ENCODE measurements at places on chromosomes 6 and 20.

DNA sequence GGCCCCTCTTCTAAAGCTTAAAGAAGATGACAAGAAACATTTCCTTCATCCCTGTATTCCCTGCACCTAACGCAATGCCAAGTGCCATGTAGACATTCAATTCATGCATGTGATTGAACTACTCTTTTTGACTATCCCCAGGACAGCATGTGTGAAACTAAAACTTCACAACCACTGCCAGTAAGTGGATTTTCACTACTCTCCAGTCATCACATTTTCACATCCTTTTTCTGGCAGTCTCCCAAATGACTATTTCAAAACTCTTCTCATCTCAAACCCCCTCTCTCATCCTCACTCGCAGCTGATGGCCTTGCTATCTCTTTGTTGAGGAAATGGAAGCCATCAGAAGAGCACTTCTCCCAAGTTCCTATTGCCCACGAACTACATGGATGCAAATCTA, 122.6 kb downstream of the OPRM1 start:
- no peak for DNase-seq

GRCh38 chr6:159831373-159831679, 31.2 kb downstream of the PNLDC1 start:
- no peak for DNase-seq

GRCh38 chr6:4017058-4017739, 61.7 kb downstream of the FAM217A start:
- no peak for DNase-seq

- DNase-seq = no peak
These were observed 67.7 kb upstream of the CD93 start for GRCh38 chr20:23153696-23154341.

DNA sequence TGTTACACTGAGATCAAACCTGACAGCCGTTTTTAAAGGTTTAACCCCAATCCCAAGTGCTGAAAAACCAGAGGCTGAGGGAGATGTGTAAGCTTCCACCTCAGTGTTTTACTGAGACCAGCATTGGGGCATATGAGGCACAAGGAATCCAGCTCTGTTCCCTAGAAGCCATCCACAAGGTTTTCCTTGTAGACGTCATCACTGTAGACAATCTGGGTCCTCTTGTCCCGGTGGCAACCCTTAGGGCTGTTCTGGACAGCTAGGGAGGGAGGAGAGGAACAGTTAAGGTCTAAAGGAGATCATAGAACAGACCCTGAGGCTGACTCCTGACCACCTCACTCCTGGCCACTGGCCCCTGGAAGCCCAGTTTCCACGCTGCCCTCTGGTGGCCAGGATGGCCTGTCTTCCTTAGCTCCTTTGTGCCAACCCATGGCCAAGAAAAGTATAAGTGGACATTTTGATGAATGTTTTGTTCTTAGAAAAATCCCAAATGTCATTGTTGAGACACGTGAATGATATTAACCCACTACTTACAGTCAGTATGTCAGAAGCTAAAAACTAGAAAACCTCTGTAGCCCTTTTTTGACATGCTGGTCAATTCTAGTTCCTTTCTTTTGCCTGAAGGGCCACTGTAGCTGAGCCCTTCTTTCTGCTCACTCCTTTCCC, 6.4 kb downstream of the CFB start:
- DNase-seq = peak; percentile 34

GRCh38 chr6:139853302-139853992, 479.0 kb upstream of the CITED2 start:
- DNase-seq = no peak

GRCh38 chr6:105429676-105430075, 26.8 kb upstream of the PREP start:
- no peak for DNase-seq

DNA sequence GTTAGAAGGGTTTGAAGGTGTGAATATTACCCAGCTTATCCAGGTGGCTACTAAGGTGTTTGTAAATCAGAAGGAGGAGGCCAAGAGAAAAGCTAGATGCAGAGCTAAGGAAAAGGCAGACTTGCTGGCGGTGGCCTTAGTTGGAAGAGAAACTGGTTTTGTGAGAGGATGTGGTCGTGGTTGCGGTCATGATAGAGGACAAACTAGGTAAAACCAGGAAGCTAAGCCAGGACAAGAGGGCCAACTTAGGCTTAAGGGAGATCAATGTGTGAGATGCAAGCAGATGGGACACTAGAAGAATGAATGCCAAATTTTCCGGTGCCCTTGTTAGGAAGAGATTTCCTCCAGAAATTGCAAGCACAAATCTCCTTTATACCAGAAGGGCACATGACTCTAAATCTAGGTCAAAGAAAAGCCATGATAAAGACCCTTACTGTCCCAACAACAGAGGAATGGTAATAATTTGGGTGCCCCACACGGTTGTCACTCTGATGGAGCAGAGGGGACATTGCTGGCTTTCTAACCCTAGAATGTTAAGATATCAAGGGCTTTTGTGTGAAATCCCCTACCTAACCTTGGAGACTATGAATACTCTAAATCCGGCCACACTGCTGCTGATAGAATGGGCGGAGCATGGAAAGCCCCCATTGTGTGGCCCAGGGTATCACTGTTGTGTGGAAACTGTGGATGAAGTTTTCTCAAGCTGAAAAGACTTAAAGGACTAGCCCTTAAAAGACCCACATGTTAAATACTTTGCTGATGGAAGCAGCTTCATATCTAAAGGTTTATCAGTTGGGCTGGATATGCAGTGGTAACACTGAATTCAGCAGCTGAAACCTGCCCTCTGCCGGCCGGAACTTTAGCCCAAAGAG, 7.8 kb downstream of the IL22RA2 start:
- DNase-seq = no peak

GRCh38 chr20:53387983-53388675, 205.5 kb downstream of the ZNF217 start:
- DNase-seq = peak; percentile 11

DNA sequence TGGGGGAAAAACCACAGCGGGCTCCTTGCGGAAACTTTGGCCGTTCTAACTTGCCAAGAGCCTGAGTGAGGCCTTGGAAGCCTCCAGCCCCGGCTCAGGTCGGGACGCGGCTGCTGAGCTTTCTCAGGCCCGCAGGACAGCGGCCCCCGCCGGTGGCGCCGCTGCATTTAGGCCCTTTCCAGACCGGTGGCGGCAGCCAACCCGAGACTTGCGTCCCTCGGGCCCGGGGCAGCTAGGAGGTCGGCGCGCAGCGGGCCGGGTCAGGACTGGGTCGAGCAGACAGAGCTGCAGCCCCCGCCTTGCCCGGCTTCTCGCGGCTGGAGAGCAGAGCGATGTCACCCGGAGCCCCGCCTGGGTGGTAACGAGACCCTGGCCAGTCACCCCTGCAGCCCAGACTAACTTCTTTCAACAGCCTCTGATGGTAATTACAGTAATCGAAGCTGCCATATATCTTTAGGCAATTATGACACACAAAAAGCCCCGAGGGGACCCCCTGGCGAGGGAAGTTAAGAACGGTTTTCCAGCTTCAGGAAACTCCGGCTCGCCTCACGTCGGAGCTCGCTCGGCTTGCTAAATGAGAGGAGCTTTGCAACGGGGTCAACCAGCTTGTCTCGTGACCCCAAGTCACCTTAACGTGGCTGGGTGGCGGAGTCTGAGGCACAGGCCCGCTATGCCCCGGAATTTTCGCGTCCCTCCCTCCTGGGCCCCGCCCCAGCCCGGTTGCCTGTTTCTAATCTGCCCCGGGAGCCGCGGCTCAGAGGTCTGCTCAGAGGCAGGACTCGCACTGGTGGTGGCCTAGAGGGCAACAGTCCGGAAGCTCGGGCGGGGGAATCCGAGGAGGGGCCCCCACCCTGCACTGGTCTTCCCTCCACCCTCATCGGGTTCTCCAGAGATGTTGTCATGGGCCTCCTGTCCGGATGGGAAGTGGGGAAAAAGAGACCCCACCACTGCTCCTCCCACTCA, 3.0 kb downstream of the NR2E1 start:
- no peak for DNase-seq

- DNase-seq = no peak
These were observed 6.7 kb downstream of the PCK1 start for GRCh38 chr20:57567471-57568079.

DNA sequence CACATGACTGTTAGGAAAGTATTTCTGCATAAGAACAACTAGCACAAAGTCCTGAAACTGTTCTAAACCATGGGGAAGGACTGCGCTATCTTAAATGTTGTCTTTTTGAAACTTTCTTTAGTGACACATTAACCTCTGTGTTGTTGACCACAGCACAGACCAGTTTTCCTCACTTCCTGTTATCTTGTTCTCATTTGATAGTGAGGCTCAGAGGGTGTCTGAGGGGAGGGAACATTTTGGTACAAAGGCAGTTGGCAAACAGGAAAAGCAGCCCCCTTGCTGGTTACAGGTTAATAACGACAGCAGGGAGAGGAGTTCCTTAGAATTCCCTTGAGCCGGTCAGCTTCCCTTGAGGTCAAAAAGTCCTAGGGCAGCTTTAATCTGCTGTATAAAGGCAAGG, 143.5 kb upstream of the BMP2 start:
- DNase-seq = no peak

GRCh38 chr6:66082914-66083313, 375.9 kb upstream of the EYS start:
- no peak for DNase-seq

GRCh38 chr6:117448732-117449485, 23.2 kb upstream of the ROS1 start:
- DNase-seq = no peak

DNA sequence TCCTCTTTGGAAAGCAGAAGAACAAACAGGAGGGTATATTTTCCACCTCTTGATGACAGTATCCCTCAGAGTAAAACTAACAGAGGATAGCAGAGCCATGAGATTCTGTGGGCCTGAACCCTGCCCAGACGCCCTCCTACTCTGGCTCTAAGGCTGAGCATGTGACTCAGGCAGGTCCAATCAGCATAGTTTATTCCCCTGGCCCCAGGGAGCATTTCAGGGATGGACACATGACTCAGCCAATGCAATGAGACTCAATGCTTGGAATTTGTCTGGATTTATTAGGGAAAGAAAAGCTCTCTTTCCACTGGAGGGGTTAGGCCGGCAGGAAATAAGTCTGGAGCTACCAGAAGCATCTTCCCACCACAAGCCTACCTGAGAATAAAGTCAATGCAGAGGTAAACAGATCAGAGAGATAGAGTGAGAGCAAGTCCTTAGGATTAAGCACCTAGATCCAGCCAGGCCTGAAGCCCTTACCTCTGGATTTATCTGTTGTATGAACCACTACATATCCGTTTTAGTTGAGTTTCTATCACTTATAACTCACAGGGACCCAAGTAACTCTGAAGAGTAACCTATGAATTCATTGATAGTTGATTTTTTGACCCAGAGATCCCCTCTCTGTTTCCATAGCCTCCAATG, 68.2 kb upstream of the EYA2 start:
- DNase-seq = no peak

DNA sequence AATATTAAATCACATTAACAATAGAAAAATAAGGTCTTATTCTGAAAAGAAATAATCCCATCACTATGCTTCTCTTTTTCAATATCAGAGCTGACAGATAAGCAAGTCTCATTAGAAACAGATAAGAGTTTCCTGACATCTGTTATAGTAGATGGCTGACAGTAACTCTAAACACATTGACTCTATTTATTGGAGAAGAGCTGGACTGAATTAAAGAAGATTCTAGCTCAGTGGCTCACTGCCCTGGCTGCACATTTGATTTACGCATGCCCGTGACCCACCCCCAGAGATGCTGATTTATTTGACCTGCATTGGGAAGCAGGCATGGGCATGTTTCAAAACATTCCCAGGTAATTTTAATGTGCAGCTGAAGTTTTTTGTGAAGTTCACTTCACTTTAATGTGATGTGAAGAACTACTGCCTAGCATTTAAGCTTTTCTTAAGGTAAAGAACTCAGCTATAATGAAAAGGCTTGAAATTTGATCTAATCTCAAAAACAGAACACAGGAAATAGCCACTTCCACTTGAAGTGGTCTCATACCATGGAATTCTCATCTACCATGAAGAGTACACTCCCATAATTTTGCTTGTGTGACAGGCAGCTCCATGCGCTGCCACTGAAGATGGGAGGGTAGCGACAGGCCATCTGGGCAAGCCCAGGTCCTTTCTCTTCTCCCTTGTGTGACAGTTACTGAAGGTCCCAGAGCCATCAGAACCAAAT, 162.3 kb downstream of the TPBG start:
- no peak for DNase-seq

- DNase-seq = peak; percentile 67
These were observed 69.6 kb downstream of the SSR1 start for GRCh38 chr6:7243179-7243981.

DNA sequence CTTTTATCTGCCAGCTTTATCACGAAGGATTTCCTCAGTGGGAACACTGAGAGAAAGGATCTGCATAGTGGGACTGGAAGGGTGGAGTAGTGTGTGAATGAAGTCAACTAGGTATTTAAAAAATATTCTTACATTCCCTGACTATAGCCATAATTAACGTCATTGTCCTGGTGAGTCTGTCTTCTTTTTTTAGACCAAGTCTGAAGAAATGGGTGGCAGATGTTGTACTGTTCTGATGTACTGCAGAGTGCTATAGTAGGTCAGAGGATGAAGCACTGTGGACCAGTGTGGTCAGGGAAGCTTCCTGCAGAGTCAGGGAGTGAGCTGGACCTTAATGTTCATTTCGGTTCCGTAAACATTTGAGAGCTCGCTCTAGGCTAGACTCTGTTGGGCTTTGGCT, 11.9 kb downstream of the TULP4 start:
- DNase-seq = no peak

DNA sequence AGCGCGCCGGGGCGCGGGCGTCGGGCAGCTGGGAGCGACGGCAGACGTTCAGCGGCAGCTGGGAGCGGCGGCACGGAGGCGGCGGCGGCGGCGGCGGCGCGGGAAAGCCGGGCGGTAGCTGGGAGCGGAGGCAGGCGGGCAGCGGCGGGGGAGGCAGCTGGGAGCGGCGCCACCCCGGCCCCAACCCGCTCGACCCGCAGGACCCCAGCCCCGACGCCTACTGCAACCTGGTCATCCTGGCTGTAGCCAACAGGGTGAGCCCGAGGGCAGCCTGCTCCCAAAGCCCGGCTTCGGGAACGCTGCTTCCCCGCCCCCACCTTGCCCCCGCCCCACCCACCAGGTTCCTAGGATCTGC, 8.9 kb downstream of the CCM2L start:
- DNase-seq = no peak

DNA sequence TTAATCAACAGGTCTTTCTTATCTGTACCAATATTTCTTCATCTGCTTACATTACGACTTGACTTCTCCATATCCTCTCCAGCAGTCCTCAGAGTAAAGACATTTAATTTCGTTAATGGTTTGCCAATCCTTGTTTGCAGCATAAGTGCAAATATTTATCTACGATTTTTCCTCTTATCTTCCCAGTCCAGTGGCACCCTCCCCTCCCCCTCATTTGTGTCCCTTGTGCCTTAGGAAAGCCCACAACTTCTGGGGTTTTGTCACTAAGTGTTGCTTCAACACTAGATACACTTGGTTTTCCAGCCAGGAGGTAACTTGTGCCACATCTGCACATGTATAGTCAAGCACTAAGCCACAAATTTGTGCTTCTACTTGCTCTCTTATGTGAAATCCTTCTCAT, 327.2 kb downstream of the CBLN4 start:
- DNase-seq = no peak

DNA sequence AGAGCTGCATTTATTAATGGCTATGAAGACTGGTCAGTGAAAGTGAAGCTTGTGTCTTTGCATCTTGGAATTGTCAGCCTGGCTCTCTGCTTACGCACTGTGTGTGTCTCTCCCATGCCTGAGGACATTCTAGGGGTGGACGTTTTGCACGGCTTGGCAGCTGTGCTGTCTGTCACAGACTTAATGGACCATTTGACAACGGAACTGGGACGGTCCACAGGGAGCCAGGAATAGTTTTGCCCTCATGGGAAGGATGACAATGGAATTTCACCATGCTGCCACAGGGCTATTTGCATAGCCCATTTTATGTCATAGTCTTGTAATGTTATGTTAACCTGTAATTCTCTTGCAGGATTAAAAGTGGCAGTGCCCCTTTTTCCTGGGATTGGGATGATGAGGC, 44.7 kb downstream of the OR2B6 start:
- DNase-seq = no peak
